ENCODE measurements at places on chromosomes 5 and 9.

DNA sequence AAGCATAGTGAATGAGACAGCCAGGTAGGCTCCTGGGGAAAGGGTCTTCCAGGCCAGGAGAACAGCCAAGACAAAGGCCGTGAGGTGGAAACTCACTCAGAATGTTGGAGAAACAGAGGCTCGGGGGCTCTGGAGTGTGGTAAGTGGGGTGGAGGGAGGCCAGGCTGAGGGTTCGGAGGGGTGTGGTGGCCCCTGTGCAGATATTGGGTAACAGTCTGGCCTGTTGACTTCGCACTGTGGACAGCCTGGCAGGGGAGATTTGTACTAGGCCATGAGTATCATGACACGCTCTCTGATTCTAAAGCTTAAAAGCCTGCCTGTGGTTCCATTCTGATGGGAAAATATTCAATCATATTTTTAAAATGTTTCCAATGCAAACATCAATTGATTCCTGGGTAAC is 239.3 kb downstream of the GADD45G start:
- no peak for DNase-seq

DNA sequence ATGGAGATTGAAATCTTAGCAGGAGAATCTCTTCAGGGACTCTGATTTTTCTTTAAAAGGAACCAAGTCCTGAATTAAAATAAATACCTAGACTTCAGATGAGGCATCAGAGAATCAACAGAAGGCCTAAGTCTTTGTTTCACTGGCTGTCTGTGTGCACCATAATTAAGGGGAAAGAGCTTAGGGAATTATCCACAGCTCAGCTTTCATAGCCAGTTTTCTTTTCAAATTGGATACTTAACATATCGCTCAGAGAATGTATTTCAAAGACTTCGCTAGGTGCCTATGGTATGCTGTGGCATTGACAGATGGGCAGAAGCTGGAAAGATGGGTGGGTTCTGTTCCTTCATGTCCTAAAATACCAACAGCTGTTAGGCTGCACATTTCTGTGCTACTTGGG is 325.8 kb downstream of the TMEM38B start:
- no peak for DNase-seq

- no peak for DNase-seq
Observed at GRCh38 chr9:89881431-89881830, 276.6 kb downstream of the GADD45G start.

DNA sequence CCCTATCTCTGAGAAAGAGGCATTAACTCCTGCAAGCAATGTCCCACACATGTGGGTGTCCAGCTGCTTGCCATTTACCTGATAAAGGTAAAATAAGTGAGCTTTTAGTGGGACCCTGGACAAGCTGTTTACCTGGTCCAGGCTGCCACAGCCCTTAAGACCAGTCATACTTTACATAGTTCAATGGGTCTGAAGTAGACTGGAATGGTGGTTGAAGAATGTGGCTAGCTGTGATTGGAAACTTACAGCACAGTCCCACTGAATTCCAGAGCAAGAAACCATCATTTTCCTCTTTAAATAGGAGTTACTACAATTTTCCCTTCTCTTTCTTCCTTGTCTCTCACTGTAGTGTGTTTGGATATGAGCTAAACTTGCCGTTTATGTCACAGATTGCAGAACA is 60.6 kb downstream of the GGTA1 start:
- no peak for DNase-seq

DNA sequence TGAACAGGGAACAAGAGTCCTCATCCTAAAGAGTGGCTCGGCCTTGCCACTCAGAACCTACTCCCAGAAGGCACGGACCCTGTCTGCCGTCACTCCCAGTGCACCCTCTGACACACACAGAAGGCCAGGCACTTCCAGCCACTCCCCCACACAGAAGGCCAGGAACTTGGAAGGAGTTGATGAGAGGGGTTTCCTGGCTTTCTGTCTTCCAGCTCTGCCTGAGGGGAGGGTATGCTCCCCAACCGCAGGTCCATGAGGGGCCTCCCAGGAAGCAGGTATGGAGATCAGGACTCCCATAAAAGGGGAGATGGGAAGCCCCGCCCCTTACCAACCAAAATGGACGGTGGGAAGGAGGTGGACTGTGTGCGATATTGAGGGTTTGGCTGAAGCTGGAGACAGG is 247.6 kb upstream of the IRX4 start:
- no peak for DNase-seq

GRCh38 chr5:157252711-157253465 is 13.0 kb upstream of the CYFIP2 start:
- peak; percentile 82 for DNase-seq

- no peak for DNase-seq
Observed at GRCh38 chr5:128038643-128039042, 44.9 kb upstream of the SLC12A2 start.

- DNase-seq, result no peak
Observed at GRCh38 chr9:137456061-137456863, 2.9 kb downstream of the NSMF start.

DNA sequence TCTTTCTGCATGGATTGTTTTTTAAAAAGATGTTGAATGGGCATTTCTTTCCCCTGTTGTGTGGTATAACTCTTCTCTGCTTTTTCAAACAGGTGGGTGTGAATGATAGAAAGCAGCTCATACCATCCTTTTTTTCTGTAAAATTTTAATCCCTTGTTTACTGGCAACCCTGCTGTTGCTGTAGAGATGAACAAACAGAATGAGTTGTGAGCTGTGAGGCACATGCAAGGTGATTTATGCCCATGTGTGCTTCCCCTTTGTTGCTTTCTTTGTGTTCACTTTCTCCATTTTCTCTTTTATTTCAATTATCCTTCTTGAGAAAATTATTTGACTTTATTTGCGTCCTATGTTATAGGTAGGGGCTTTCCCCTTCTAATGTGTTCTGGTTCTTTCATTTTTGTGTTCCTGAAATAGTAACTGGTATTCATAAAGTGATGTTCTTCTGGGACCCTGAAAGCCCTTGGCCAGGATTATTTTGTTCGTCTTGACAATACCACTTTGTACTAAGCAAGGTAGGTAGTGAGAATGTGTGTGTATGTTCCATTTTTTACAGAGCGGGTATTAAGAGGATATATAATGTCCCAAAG is 79.9 kb downstream of the AOPEP start:
- no peak for DNase-seq

DNA sequence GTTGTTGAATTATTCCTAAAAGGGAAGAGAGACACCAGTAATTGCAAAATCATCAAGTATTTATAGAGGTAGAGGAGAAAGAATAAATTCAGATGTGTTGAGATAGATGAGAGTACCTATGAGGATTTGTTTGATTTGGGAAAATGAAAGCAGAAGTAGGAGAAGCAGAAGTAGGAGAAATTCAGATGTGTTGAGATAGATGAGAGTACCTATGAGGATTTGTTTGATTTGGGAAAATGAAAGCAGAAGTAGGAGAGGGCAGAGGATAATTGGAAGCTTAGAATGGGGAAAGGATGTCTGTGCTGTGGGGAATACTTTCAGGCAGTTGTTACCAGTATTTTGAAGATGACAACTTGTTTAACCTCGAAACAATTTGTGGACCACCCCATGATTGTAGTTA is 35.1 kb upstream of the ZCCHC7 start:
- no peak for DNase-seq

DNA sequence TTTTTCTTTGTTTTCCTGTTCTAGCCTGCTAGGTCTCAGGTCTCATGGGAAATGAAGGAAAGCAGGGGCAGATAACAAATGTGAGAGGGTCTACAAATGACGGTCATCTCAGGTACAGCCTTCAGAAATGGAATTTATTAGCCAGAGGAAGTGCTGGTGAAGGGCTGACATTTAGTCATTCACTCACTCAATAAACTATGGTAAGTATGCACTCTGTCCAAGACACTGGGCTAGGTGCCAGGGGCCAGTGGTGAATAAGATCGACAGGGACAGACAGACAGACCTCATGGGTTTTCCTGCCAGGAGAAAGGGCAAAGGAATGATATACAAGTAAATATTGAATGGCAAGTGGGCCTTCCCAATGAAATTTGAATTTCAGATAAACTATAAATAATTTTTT is 6.3 kb downstream of the PDE6A start:
- no peak for DNase-seq

GRCh38 chr5:132369007-132369473 is 470 bp upstream of the SLC22A5 start:
- DNase-seq, result no peak

- DNase-seq, result no peak
Observed at GRCh38 chr9:79026316-79026715, 545.4 kb upstream of the TLE4 start.

DNA sequence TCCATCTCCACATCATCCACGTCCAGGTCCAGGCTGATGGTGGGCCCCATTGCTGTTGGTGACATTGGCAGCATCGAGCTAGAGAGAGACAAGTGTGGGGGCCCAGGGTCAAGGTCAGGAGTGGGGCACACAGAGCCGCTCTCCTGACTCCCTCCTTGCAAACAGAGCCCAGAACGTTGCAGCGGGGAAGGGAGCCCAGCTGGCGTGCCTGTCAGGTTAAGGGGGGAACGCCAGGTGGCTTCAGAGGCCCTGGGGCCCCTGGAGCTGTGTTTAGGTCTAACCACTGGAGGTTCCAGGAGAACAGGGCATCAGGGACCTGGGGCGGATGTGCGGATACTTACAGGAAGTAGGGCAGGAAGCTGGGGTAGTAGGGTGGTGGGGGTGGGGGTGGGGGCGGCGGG is 7.5 kb downstream of the RNF44 start:
- DNase-seq, result peak; percentile 80

- DNase-seq, result no peak
Observed at GRCh38 chr5:181127907-181128626, 2.9 kb downstream of the OR2V1 start.

All from CD4-positive, alpha-beta T cell treated with Interleukin-21 for 1 hour (primary cell).